ENCODE measurements at places on chromosomes 7 and 10. TPM values are rescaled to one million over a fixed set of nuclear protein-coding genes. Genes with fewer than 3 reads are reported as not detected.

Gene PTPN12
- total RNA-seq = 28.5 TPM

Gene TEX36
- not detected for total RNA-seq

Gene CTAGE8
- not detected for total RNA-seq

Gene COX15
- total RNA-seq = 25.9 TPM

Gene SAMD9
- total RNA-seq = 0.84 TPM

Gene HOXA6
- total RNA-seq = 3.3 TPM

Gene IFRD1
- 47.6 TPM for total RNA-seq

DNA sequence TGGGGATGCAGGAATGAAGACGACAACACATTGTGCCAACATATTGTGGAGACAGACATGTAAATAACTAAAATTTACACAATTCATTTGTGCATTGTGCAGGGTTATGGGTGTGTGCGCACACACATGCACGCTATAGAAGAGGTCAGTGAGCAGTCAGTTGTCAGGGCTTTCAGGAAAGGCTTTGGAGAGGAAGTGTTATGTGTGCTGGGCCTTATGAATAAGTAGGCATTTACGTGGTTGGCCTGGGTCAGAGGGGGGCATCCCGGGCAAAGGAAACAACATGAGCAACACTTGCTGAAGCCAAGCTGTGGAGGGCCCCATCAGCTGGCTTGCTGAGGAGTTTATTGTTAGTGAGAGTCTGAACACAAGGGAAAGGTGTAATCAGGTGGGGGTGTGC lies 4.1 kb downstream of the PRXL2A start:
- no peak for DNase-seq

GRCh38 chr7:151134743-151135524 lies 32.6 kb downstream of the GBX1 start:
- no peak for DNase-seq

- DNase-seq = no peak
Observed at GRCh38 chr10:30830315-30831230, 201.0 kb upstream of the LYZL2 start.

DNA sequence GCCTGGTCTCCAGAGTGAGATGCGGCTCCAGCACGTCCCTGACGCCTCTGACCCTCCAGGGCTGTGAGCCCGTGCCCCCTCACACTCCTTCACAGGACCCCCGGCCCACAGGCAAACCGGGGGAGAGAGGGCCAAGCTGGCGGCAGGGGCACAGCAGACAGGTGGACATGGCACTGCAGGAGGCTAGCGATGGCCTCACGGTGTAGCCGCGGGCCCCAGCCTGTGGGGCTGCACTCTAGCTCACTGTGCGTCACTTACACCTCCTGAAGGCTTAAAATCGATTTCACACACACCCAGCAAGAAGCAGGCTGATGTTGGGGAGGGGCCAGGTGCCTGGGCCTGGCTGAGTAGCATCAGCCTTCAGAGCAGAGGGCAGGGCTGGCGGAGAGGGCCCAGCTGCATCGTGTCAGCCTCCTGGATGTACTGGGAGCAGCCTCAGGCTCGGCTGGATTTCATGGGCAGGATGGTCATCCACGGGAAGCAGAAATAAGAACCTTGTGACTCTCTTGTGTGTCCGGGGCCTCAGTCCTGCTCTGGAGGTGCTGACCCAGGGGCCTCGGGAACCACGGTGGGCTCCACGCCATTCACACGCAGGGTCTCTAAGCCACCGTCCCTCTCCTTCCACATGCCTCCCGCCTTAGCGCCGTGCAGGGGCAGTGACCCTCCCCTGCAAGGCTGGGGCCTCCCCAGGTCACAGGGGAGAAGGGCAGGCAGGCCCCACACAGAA lies 19.4 kb upstream of the KNDC1 start:
- peak; percentile 33 for DNase-seq

GRCh38 chr10:132392811-132393694 lies 3.9 kb upstream of the PWWP2B start:
- peak; percentile 42 for DNase-seq

DNA sequence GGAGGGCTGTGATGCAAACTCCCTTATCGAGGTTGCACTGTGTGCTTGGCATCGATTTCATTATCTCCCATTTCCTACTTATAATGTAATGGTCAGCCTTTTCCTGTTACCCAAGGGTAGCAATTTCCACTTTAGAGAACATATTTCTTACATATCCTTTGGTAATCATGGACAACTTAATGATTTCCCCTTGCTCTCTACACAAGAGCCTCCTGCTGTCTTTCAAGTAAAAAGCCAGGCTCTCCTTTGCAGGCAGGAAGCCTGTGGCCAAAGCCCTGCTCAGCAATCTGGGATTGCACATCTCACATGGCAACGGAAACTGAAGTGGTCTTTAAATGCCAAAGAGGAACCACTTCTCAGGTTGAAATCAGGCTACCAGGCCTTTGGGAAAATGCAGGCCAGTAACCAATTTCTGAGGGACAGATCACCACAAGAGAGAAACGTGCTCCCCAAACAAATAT lies 86.7 kb upstream of the IKZF1 start:
- DNase-seq = no peak

- no peak for DNase-seq
Observed at GRCh38 chr10:29277296-29277695, 11.6 kb upstream of the LYZL1 start.

DNA sequence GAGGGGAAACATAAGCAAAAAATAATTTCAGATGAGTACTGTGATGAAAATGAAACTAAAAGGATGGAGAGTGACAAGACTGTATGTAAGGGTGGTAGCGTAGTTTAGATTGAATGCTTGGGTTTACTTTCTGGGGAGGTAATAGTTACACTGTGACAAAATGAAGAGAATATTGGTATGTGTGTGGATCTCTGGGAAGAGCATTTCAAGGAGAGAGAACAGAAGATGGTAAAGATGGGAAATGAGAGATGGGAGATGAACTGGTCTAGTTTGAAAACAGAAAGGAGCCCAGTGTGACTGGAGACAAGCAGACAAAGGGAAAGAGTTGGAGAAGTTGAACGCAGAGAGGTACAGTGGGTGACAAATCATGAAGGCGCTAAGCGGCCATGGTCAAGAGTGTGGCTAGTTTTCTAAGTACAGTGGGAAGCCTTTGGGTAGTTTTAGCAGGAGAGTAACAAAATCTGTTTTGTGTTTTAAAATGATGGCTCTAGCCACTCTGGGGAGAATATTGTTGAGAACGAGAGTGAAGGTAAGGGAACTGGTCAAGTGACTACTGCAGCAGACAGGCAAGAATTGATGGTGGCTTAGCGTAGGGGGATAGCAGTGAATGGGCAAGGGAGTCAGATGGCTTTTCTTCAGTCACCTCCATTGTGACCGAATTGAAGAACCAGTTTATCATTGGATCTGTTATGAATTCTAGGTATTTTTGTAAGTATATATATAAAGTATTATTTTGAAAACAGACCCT lies 22.6 kb downstream of the PALS2 start:
- no peak for DNase-seq

DNA sequence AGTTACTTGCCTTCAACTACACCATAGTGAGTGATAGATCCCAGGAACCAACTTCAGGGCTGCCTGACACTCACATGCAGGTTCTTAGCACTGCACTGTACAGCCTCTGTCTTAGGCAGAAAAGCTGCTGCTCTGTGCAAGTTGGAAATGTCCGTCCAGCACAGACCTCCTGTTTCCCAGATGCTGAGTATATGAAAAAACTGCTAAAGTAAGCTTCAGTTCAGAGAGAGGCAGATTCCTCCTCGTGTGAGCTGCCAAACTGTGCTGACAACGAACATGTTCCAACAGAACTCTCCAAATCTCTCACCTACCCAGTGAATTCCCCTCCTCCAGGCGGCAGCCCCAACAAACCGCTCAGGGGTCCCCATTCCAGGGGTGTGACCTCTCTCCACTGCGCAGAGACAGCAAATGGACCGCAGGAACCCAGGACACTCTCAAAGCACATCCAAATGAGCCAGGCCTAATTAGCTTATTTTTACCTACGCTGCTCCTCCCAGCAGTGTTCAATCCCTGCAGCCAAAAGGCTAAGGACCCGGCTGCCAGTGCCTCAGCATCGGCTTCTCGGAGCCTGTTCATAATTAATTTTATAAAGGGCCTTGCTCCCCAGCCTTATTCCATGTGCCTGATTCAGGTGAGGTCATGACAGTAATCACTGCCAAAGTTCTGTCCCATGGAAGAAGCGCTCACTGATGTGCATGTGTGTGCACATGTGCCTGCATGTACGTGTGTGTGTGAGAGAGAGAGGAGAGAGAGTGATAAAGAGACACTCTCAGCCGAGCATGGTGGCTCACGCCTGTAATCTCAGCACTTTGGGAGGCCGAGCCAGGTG lies 159.5 kb upstream of the AUTS2 start:
- DNase-seq = no peak

- no peak for DNase-seq
Observed at GRCh38 chr10:101879456-101880231, 36.0 kb upstream of the KCNIP2 start.

GRCh38 chr7:114930107-114930661 lies 8.3 kb downstream of the MDFIC start:
- DNase-seq = no peak
